ENCODE measurements at places on chromosomes 3 and 15.

DNA sequence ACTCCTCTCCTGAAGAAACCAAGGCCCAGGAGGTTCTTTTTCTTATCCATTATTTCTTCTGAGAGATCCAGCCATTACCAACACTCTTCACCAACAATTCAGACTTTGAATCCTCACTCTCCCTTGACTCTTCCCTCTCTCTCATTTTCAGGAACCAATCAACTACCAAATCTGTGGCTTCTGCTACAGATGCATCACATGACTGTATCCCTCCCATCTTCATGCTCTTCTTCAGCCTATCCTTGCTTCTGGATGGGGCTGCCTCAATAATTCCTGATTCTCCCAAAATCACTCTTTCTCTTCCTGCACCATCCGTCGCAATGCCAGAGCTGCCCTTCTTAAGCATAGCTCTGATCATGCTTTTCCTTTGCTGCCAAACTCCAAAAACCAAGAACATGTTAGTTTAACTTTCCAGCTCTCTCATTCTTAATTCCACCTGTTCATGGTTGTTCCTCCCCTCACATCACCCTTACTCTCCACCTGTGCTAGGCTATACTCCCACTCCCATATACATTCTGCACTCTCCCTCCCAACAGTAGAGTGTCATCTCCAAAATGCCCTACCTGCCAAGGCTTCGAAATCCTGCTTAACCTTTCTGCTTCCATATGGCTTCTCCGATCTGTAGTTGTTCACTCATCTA is 13.5 kb downstream of the PLD1 start:
- no peak for DNase-seq

DNA sequence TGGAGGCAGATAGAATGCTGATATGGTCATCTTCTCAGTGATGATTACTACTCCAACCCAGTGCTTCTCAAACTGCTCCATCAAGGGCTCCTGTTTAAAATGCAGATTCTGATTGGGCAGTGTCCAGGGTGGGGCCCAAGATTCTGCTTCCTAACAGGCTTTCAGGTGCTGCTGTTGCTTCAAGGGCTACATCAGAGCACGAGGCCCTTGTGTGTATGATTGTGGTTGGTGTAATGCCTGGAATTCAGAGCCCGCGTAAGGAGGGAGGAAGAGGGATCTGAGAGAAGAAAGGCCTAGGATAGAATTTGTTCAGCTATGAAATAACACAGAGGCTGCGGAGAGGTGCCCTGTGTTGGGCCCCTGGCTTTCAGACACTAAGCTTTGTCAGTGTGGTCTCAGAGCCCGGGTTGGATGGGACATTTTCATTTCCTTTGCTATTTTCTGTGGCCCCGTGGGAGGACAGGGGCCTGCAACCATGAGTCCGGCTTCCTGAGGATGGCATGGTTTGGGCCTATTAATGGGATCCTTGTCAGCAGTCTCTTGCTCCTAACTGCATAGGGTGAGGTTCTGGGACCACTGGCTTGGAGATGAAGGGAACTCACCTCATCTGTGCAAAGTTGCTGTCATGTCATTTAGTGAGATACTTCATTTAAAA is 53.0 kb downstream of the ATP1B3 start:
- DNase-seq, result no peak

GRCh38 chr3:128745742-128746141 is 19.8 kb downstream of the RAB7A start:
- DNase-seq, result no peak

- DNase-seq, result no peak
Measured at GRCh38 chr3:64059484-64060175, 36.3 kb upstream of the PSMD6 start.

DNA sequence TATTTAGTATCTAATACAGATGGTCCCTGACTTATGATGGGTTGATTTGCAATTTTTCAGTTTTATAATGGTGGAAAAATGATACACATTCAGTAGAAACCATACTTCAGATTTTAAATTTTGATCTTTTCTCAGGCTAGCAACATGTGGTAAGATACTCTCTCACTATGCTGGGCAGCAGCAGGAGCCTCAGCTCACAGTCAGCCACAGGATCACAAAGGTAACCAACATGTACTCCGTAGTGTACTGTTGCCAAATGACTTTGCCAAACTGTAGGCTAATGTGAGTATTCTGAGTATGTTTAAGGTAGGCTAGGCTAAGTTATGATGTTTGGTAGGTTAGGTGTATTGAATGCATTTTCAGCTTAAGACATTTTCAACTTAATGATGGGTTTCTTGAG is 498.6 kb upstream of the DPPA4 start:
- DNase-seq, result no peak

DNA sequence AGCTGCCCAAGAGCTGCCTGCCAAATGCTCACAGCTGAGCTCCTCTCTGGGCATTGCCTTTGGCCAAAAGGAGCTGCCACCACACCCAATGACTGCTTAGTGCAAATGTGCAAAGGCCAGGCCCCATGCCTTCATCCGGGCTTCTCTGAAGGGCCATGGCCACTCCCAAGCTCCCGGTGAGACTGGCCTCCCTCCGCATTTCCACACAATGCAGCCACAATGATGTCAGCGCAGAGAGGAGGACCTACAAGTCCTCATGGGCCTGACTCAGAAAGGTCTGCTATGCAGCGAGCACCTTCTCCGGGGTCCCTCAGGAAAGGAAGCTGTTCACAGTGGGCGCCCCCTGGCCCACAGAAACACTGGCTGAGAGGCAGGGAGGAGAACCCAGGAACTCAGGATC is 12.7 kb downstream of the OXTR start:
- DNase-seq, result no peak

GRCh38 chr15:65062726-65063125 is 5.1 kb downstream of the RASL12 start:
- no peak for DNase-seq

Measured in stimulated activated CD4-positive, alpha-beta T cell treated with anti-CD3 and anti-CD28 coated beads, Interleukin-4, amount 100 ng/mL, for 4 hours (primary cell).